ENCODE measurements at places on chromosomes 1 and 21.

DNA sequence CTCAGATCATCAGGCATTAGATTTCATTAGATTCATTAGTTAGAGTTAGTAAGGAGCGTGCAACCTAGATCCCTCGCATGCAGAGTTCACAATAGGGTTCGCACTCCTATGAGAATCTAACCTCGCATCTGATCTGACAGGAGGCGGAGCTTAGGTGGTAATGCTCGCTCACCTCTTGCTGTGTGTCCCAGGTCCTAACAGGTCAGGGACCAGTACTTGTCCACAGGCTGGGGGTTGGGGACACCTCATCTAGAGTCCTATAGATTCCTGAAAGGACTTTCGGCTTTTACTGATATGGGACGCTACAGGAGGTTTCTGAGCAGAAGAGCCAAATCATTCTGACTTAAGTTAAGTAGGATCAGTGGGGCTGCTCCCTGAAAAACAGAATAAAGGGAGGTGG, 91.4 kb downstream of the AKT3 start:
- no peak for DNase-seq

- DNase-seq: peak; percentile 70
Observed at GRCh38 chr1:1616045-1616790, 918 bp downstream of the MIB2 start.

DNA sequence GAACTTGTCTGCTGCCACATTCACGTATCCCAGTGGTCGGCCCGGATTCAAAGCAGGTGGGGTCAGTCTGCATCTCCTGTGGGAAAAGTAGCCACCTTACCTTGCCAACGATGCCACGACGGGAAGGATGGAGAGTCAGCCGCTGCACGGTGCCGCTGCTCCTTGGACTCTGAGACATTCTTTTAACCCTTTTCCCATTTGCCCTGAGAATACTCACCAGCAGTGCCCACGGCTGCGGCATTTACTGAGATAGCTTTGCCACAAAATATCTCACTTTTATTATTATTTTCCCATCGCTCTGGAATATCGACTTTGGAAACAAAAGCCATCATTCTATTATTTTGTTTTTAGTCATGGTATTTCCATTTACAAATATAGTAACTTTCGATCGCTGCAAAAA, 15.3 kb upstream of the TTC34 start:
- no peak for DNase-seq

- no peak for DNase-seq
Observed at GRCh38 chr1:72285074-72285425, 2.7 kb upstream of the NEGR1 start.

Measured in nephron progenitor cell (in vitro differentiated cells).